ENCODE measurements at places on chromosomes 1 and 21.

GRCh38 chr1:235244974-235245592, 82.9 kb downstream of the ARID4B start:
- DNase-seq = no peak

DNA sequence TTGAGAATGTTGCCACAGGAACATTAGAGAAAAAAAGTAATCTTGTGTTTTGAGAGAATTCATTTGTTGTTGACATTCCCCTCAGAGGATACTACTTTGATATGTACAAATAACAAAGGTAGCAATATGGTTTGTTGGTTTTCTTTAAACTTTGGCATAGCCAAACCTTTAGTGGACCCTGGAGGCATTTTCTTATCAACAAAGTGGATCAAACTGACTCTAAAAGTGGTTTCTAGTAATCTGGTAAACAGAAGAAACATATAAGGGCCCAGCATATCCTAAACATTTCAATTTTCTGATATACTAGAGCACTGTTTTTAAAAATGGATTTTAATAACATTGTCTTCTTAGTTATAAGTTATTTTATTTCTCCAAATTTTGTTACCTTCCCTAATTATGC, 29.8 kb downstream of the POU2F1 start:
- no peak for DNase-seq

- no peak for DNase-seq
These were observed 200.6 kb downstream of the SETD4 start for GRCh38 chr21:35859677-35860076.

- no peak for DNase-seq
These were observed 82.4 kb downstream of the COL11A1 start for GRCh38 chr1:103025858-103026409.
